ENCODE measurements at places on chromosomes 3 and 15.

DNA sequence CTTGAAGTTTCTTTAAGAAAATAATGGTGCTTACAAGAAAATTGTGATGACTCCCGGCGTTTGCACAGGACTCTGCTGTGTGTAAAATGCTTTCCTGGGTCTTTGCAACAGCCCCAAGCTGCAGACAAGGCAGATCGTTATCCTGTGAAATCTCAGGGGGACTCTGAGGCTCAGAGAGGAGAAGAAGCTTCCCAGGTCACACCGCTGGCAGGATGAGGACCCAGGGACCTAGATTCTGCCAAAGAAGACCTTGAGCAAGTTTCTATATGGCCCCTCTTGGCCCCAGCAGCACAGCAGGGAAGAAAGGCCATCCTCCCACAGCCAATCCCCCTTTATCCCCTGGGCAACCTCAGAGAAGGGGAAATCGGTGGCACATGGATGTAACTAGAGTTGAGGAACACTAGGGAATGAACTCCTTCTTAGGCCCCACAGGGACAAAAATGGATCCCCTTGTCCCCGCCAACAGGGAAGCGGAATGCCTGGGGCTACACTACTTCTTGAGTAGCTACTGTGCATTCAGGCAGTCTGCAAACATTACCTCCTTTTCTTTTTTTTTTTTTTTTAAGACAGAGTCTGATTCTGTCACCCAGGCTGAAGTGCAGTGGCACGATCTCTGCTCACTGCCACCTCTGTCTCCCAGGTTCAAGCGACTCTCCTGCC is 72.8 kb downstream of the CPN2 start:
- no peak for DNase-seq

- DNase-seq, result no peak
These were observed 203.6 kb upstream of the NR2F2 start for GRCh38 chr15:96126859-96127258.

GRCh38 chr3:113243846-113244245 is 32.5 kb downstream of the BOC start:
- DNase-seq, result no peak

DNA sequence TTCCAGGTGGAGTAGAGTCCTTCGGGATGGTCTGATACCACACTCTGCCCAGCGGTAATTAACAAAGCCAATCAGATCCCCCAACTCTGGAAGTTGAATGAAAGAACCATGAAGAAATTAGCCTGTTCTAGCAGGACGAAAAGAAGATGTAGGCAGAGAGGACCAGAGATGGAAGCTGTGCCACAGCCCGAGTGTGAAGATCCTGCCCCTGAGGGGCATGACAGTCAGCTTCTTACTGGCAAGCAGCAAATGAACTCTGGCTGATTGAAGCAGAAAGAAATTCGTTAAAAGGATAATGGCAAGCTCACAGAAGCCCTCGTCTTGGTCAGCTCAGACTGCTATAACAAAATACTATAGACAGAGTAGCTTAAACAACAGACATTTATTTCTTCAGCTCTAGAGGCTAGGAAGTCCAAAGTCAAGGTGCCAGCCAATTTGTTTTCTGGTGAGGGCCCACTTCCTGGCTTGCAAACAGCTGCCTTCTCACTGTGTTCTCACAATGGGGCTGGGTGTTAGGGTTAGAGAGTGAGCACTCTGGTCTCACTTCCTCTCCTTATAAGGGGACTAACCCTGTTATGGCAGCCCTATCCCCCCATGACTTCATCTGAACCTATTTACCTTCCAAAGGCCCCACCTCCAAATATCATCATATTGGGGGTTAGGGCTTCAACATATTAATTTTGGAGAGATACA is 307.1 kb downstream of the VPS13C start:
- DNase-seq, result no peak

DNA sequence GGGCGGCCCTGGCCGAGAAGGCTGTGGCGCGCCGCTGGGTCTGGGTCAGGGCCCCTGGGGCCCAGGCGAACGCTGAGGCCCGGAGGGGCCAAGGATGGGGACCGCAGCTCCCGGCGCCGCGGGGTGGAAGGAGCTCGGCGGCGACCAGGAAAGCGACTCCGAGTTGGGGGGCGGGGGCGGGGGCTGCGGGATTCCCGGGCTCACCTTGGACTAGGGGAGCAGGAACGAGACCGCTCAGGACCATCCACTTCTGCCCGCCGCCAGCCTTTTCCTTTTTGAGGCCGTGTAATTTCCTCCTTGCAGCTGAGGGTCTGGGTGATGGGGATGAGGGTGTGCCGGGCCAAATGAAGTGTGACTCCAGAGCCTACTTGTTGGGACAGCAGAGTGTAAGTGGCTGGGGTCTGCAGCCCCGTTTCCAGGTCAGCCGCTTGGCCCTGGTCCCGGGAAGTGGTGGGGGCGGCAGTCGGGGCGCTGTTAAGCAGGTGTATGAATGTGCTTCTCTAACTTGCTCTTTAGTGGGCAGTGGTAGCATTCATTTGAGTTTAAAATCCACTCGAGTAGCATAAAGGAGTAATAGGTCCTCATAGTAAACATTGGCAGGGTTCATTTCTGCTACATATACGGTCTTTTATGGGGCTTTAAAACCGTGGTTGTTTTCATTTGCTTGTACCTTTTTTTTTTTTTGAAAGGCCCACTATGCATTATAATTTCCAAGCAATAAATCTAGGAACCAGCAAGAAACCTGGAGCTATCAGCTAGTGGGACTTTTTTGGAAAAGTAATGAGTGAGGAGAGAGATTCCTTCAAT is 717 bp downstream of the PXK start:
- DNase-seq, result peak; percentile 29

- DNase-seq, result peak; percentile 80
These were observed at the start of gene PTPN9 for GRCh38 chr15:75578948-75579920. TSS of gene PTPN9 (minus strand) at chr15:75579315. CDS start at chr15:75578776, 539 bp downstream.

- DNase-seq, result no peak
These were observed 101.2 kb downstream of the PCCB start for GRCh38 chr3:136351351-136351750.

- DNase-seq, result no peak
These were observed 220.3 kb downstream of the ATP8B4 start for GRCh38 chr15:49898575-49899283.

- peak; percentile 39 for DNase-seq
These were observed 366.8 kb upstream of the ZNF385D start for GRCh38 chr3:22117751-22118346.

GRCh38 chr3:108106449-108106848 is 15.6 kb upstream of the CD47 start:
- DNase-seq, result no peak

DNA sequence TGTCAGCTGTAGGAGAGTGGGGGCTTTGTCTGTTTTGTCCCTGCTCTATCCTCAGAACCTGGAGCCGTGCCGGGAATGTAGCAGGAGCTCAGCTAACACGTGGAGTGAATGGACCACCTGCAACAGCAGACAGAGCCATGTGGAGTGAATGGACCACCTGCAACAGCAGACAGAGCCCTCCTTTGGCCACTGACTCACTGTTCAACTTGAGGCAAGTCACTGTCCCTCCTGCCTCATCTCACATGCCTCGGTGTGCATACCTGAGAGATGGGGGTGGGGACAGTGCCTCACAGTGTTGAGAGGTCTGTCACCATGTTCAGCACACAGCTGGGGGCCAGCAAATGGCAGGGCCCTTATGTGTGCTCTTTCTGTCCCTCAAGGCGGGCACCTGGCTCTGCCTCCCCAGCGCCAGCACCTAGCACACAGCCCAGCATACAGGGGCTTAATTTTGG is 27.9 kb downstream of the FEM1B start:
- DNase-seq, result no peak

- DNase-seq, result no peak
These were observed 569 bp upstream of the ALDH1A3 start for GRCh38 chr15:100879061-100879463.

GRCh38 chr15:25057574-25057973 is 102.8 kb downstream of the SNRPN start:
- no peak for DNase-seq

GRCh38 chr3:11954312-11954934 is 49.8 kb upstream of the SYN2 start:
- no peak for DNase-seq

GRCh38 chr3:14847613-14848541 is 29.1 kb downstream of the FGD5 start:
- peak; percentile 71 for DNase-seq

- no peak for DNase-seq
These were observed 30.8 kb downstream of the IRAK2 start for GRCh38 chr3:10195366-10196089.

- DNase-seq, result no peak
These were observed 69.6 kb downstream of the NCEH1 start for GRCh38 chr3:172641291-172641690.

GRCh38 chr3:85626662-85627061 is 667.9 kb downstream of the CADM2 start:
- no peak for DNase-seq

DNA sequence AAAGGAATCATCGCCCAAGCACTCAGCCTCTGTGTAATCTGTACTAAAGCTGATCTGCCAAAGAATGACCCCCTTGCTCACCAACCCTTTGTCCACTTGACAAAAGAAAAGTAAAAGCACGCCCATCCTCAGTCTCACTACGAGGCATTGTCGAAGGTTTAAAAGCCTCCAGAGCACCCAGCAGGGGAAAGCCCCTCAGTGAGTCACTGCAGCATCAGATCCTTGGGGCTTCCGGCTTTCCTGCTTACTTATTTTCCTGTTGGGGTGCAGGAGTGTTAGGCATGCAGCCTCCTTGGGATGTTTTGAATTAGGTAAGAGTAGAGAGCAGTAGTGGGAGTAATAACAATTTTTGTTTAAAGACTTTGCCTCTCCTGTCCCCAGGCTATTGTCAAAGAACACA is 216.1 kb downstream of the MTHFS start:
- peak; percentile 93 for DNase-seq

- DNase-seq, result no peak
These were observed 29.8 kb downstream of the NRG4 start for GRCh38 chr15:75982468-75982867.

DNA sequence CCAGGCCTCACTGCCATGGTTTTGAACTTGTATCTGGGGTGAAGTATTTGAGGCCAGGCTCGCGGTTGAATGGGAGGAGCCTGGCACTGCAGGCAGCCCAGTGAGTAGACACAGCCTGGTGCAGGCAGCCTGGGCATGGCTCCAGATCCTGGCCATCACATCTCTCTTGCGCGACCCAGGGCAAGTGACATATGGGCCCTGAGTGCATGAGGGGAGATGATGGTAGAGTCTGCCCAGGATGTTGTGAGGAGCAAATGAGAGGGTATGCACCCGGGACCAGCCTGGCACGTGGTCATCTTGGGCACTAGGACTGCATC is 103.5 kb downstream of the TBC1D2B start:
- peak; percentile 88 for DNase-seq

DNA sequence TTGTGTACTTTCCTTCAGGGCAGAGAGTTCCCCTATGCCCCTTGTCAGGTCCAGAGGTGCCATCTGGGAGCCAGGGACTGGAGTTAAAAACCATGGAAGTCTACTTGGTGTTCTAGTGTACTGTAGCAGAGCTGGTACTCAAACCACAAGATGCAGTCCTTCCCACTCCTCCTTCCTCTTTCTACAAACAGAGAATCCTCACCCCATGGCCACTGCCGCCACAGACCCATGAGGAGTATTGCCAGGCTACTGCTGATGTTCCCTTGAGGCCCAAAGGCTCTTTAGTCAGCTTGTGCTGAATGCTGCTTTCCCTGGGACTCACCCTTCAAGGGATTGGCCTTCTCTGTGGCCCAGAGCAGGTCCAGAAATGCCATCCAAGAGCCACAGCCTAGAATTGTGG is 229.2 kb upstream of the ZPLD1 start:
- DNase-seq, result no peak

DNA sequence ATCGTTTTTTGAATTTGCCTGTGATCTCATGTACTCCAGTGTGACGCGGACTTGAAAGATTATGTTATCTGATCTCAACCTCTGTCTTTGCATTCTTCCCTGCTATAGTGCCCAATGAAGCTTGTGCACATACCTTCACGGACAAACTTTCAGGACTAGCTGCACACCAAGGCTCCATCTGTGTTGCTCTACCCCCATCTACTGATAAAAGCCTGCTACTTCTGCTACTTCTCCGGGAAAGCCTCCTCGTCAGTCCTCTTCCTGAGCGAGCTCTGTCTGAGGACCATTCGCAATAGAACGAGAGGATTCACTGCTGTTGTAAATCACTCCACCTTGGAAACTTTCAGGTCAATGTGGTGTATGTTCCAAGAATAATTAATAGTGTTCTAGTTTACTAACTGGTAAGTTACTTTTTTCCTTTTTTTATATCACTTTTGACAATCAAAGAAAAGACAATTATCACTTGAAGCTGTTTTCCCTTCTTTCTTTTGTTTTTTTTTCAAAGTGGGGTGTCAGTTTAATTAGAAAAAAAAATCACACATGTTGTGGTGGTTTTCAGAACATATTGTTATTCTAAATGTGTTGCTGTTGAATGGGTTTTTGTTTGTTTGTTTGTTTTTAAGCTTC is 217.6 kb downstream of the ARRDC4 start:
- DNase-seq, result peak; percentile 81

DNA sequence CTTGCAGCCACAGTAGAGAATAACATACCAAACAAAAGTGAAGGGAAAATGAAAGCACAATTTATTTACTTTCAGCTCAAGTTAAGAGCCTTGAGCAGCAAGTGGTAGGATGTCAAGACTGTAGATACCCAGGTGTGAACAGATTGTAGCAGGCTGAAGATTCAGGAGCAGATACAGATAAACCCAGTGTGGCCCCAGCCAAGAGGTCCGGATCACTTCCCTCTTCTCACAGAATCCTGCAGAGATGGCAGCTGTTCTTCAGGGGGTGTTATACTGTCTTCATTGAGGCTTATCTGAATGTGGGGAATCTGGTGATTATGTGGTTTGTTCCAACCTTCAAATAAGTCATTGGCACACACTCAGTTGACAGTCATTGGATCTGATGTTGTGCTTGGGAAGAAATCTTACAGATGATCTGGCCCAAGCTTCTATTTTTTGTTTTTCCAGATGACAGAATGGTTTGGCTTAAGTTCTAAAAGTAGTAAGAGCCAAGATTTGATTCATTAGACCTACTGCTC is 2.2 kb downstream of the STARD9 start:
- DNase-seq, result peak; percentile 74

DNA sequence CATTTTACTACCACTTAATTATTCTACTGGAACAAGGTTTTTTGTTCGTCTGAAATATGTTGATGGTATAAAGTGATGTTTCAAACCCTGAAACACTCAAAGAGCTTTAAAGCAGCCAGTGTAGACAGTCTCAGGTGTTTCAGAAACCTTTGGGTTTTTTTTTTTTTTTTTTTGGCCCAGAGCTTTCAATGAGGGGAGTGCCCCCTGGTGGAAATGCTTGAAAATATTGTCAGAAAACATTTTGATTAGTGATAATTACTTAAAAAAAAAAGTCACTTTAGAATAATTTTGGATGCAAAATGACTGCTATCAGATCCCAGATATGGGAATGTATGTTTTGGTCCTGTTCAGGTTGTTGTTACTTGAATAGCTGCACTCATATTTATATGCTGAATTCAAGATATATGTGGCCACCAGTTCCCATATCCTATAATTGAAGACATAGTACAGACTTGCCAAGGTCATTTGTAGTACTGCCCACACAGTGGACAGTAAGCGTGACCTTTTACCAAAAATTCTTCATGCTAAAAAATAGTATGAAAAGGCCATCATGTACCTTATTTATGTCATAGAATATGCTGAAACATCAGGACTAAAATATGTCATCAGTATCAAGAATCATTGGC is 35.9 kb downstream of the SATB1 start:
- peak; percentile 10 for DNase-seq

Data from RPMI7951 (cell line).